ENCODE measurements at places on chromosomes 2 and 18.

- no peak for DNase-seq
These were observed 526.4 kb upstream of the SPHKAP start for GRCh38 chr2:228707846-228708245.

DNA sequence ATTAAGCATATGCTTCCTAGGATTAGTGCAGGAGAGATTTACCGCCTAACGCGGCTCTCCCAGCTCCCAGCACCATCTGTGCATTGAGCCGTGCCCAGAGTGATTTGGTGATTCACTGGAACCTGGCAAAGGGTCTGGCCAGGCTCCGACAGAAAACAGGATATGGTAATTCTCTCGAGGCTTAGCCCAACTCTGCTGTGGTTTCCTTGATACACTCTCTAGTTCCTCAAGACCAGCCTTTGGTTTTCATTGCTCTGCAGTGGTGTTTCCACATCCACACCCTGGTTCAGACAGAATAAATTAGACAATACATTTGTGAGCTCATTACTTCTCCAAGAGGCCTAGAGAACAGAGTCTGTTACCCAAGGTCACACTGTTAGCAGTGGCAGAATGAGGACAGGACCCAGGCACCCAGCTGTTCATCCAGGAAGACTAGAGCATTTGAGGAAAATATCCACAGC, 23.0 kb upstream of the SMAD2 start:
- no peak for DNase-seq

DNA sequence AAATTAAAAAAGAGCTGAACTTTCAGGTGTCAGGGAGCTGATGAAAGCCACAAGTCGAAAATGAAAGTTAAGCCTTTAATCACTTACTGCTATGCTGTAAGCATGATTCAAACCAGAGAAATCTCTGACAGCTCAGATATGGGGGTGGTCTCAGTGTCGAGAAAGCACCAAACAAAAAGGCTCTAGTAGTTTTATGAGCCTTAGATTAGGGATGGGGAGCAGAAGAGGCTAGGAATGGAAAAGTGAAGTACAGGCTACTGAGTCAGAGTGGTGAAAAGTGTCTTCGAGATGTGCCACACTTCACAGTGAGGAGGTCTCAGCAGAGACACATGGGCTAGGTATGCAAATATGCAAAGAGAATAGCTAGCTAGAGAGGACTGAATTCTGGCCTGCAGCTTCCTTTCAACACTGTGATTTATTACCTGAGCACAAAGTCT, 482.2 kb downstream of the SPAG16 start:
- DNase-seq, result no peak

DNA sequence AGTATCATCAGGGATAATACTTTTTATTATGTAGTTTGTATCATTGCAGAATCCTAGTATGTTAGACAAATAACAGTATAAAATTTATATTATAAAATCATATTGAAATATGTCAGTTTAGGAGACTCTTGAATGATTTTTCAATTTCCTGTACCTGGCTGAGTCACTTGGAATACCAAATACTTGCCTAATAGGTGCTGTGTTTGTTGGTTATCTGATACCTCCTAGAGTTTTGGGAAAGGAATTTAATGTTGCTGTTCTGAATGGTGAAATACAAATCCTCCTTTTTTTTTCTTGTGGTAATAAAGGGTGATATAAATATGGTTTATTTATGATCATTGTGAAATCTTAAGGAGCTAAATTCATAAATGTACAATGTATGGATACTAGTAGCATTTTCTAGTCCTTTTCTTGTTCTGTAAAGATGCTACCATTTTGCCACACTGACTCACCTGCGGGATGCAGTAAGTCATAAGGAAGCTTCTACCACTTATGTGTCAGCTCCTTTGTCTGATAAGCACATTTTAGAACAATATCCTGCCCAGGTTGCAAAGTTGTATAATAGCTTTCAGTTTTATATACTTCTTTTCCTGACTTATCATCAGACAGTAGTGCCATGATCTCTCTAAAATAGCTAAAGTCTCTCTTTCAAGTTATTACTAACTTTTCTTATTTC, 465.5 kb downstream of the XIRP2 start:
- DNase-seq, result no peak

DNA sequence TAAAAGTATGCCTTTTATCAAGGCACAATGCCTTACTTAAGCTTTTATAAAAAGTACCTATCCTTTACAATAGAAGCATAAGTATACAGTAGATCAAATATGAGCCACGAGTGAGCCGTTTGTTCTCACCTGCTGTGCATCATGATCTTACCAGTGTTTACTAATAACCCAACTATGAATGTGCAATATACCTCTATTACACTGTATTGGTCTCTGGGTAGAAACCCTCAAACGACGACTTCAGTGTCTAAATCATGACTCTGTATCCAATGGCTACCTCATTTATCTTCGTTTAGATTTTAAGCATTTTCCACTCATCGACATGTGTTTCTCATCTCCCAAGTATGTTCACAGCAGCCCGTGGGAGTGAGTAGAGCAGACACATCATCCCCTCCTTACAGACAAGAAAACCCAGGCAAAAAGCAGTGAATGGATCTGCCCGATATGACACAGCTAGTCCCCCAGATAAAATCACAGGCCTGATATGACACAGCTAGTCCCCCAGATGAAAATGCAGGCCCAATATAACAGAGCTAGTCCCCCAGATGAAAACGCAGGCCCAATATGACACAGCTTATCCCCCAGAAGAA, 279.8 kb downstream of the TNS1 start:
- DNase-seq, result no peak

DNA sequence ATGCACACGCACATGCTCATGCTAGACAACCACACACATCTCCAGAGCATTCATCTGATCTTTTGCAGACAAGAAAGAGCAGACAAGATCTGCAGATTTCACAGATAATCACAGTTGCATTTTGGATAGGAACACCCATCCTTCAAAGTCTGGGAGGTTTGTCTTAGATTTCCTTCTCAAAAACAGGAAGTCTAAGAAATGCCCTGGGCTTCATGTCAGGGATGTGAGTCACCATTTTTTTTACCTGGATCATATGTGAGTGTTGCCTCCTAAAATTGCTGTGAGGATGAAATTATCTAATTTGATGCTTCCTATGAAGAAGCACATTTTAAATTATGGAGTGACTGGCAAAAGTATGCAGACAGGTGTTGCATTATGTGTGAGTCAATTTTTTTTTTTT, 46.1 kb downstream of the SRD5A2 start:
- no peak for DNase-seq

DNA sequence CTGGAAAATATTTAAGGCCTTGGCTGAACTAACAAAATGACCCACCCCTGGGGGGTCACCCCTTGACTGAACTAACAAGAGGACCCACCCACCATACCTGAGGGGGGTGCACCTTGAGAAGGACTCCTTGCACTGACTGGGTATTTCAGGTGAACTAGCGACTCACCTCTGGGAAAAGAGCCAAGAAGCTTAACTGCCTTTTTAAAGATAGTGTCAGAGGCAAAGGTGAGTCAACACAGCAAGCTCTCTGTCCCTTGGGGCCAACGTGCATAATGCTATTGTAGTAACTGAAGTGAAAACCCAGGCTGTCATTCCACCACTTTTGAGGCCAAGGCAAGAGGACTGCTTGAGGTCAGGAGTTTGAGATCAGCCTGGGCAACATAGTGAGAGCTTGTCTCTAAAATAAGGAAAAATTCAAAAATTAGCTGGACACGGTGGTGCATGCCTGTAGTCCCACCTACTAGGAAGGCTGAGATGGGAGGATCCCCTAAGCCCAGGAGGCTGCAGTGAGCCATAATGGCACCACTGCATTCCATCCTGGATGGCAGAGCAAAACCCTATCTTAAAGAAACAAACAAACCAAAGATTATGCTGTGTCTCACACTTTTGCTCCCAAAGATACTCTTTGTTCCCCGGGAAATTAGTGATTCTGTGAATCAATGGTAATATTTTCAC, 36.4 kb upstream of the ZCCHC2 start:
- no peak for DNase-seq

GRCh38 chr18:64983497-64984238, 767.1 kb upstream of the CDH7 start:
- DNase-seq, result no peak

DNA sequence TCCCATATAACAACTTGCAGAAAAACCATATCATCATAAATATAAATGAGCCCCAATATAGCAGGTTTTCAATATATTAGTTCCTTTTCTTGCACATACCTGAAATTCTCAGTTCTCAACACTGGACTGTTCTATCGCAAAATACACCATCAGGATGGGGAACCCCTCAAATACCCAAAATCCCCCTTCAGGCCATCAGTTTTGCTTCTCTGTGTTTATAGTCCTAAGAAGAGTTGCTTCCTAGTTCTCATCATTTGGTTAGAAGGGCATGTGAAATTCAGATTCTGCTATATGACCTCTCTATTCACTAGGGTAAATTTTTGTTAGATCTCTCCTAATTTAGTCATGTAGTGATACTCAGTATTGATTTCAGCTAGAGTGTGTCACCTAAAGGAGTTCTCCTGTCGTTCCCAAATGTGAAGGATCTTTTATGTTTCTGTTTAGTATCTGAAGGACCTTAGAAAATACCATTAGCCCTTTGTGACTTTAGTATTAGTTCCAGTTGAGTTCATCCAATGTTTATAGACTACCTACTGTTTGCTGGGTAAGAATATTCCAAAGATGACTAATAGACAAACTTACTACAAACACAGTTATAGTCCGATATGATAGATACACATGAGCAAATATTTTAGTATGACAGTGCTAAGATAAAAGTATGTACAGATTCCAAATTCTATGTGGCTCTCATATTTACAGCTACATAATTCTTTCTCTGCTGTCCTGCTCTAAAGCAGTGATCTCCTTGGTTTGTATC, 115.8 kb downstream of the TTC27 start:
- DNase-seq, result no peak

DNA sequence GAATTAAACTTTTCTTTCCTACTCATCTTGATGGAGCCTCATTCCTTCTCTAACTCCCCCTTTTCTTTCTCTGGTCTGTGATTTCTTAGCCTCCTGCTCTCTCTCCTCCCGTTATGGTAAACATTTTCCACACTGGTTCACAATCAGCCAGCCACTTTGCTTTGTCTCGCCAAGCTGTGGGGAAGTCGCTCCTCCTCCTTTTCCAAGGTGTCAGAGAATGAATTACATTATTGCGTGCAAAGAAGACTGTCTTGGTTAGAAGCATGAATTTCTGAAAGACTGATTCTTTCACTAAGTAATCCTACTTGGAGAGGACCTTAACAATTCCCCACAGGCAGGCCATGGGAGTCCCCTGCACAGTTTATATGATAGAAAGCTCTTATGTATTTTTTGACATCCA, 46.1 kb downstream of the RASGRP3 start:
- no peak for DNase-seq
